Mammary epithelial cell (primary cell): ENCODE measurements at places on chromosomes 12 and 14.

GRCh38 chr12:131752451-131752850 lies 41.6 kb downstream of the SFSWAP start:
- no peak for DNase-seq

DNA sequence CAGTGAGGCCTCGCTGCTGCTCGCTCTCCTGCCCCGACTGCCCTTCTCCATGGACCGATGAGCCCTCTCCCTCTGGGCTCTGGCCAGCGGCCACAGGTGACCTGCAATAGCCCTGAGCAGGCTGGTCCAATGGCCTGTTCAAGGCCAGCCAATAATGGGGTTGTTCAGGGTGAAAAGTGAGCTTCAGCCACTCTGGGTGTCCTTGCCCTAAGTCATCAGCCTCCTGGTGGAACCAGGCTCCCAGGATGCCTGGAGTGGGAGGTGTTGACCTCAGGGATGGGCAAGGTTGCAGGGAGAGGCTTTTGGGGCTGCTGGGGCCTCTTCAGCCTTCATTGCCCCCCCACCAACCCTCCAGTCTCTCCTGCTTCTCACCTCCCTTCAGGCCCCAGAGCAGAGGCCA lies 79.7 kb downstream of the RFLNA start:
- no peak for DNase-seq

- DNase-seq: no peak
These were observed 172.2 kb downstream of the SLC16A7 start for GRCh38 chr12:59768031-59768430.

- DNase-seq: no peak
These were observed 1.1 kb downstream of the MED6 start for GRCh38 chr14:70599345-70599744.

DNA sequence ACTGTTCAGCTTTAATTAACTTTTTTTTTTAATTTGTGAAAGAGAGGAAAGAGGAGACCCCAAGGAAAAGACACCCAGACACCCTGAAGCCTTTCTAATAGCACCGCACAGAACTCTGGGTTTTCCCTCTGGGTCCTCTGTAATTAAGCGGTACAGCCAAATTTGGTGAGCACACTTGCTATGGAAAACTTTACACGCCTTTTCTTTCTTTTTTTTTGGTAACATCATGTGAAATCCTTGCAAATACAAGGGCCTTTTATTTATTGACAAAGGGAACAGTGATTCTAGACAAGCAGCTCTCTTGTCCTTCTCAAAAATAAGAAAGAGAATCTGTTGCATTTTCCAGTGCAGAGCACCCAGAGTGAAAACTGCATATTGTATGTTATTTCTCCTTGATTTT lies 44.4 kb upstream of the CPM start:
- DNase-seq: no peak

DNA sequence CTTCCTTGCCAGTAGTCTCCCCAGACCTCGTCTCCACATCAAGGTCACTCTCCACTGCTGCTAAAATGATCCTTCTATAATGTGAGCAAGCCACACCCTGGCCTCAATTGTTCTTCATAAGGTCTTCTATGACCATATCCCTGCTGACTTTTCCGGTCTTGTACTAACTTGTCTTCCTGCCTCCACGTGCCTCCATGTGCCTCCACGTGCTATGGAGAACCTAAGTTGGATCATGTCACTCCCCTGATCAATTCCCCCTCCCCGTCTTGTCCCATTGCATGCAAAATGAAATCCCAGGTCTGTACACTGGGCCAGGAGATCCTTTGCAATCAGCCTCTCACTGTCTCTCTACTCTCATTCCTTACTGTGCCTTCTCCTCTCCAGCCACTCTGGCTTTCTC lies 110.6 kb downstream of the TTC8 start:
- DNase-seq: no peak

GRCh38 chr12:15966426-15966825 lies 55.3 kb downstream of the DERA start:
- peak; percentile 25 for DNase-seq

GRCh38 chr12:91964501-91964900 lies 181.1 kb downstream of the BTG1 start:
- no peak for DNase-seq

DNA sequence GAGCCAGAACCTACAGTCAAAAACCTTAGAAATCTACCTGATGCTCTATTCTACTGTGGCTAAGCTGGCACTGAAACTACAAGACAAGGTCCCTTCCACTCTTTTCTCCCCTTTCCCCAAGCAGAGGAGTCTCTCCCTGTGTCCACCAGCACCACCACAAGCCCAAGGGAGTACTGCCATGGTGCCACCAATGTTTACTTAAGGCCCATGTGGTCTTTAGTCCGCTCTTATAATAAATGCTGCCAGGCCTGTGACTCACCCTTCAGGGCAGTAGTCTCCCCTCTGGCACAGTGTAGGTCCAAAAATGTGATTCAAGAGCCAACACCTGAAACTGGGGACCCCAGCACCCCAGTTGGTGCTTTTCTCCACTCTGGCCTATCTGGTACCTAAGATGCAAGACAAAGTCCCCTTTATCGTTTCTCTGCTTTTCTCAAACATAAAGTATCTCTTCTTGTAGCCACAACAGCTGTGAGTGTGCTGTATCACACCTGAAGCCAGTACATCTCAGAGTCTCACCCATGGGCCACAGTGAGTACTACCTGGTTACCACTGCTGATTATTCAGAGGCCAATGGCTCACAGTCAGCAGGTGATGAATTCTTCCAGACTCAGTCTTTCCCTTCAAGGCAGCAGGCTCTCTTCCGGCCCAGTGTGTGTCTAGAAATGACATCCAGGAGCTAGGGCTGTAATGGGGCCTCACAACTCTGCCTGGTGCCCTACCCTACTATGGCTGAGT lies 29.3 kb downstream of the SLC38A2 start:
- DNase-seq: no peak

- DNase-seq: no peak
These were observed 2.5 kb upstream of the CTDSP2 start for GRCh38 chr12:57849035-57849434.

DNA sequence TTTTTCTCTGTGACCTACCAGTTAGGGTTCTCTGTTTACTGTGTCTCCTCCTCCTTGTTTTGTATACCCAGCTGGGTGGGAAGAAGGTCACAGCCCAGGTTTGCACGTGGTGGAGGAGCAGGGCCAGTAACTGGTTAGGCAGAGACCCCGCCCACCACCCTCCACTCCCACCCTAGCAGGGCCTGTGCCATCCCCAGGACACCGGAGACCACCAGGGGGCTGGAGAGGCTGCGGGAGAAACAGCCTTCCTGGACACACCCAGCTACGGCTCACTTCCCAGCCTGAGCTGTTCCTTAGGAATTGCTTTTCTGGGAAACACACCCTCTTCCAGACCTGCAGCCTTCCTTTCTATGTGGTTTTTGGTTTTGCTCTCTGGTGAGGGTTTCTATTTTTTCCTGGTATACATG lies 21.1 kb downstream of the BDKRB2 start:
- DNase-seq: peak; percentile 54

GRCh38 chr12:19055589-19055988 lies 73.9 kb upstream of the PLEKHA5 start:
- no peak for DNase-seq

- DNase-seq: no peak
These were observed 112.8 kb downstream of the DACT1 start for GRCh38 chr14:58750321-58751269.

DNA sequence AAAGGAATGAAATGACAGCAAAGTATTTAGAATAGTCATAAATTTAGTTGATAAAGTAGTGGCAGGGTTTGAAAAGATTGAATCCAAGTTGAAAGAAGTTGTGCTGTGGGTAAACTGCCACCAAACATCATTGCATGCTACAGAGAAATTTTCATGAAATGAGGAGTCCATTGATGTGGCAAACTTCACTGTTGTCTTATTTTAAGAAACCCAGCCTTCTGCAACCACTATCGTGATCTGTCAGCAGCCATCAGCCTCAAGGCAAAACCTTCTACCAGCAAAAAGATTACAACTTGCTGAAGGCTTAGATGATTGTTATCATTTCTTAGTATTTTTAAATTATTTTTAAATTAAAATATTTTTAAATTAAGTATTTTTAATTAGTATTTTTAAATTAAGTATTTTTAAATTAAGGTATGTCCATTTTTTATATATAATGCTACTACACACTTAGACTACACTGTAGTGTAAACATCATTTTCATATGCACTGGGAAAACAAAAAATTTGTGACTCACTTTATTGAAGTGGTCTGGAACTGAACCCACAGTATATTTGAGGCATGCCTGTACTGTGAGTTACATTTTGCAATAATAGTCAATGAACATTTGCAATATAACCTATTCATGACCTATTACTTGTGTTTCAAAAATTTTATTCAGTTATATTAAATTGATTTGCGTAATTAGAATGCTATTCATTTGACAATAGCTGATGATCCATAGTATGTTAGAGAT lies 67.2 kb upstream of the SYT1 start:
- DNase-seq: peak; percentile 72

DNA sequence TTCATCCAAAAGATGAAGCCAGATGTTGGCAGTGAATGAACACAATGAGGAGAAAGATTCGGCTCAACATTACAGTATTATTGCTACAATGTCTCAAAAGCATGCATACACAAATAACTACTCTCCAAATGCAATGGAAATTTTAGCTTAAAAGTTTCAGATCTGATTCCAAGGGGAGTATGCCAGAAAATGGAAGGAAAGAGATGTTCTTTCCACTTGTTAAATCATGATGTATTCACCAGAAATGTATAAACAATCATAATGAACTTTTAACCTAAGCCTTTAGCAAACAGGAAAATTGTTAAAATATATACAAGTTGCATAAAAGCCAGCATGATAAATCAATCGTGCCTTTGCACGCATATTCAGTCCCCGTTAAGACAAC lies 62.1 kb downstream of the SH2B3 start:
- DNase-seq: no peak

DNA sequence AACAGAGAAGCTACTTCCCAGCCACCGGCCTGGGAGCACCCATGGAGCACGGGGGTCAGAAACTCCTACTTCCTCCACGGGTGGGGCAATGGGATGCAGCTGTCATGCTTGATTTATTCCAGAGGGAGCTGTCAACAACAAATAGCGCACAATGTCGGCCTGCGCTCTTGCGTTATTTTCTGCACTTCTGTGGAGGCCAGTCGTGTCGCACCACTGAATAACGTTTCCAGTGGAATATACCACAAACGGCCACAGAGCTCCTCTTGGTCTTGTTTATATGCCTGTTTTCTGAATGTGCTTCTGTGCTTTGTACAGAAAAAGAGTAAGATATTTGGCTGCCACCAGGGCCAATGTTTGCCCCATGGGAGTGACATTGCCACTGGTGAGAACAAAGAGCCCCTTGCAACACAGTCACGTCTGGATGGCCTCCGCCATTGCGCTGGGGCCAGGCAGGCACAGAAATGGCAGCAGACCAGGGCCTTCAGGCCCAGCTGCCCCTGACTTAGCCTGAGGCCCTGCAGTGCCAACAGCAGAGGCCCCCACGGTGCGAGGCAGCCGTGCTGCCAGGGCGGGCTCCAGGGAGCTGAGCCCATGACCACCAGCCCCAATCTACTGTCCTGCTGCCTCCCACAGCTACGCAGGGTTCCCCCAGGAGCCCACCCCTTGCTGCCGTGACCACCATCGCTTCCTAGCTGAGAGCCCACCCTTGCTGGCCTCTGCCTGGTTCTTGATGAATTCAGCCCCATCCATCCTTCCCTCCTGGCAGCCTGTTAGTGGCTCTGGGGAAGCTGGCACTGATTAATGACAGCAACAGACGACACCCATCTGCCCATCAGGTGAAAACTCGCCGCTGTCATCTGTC lies 28.9 kb upstream of the TMEM179 start:
- no peak for DNase-seq

DNA sequence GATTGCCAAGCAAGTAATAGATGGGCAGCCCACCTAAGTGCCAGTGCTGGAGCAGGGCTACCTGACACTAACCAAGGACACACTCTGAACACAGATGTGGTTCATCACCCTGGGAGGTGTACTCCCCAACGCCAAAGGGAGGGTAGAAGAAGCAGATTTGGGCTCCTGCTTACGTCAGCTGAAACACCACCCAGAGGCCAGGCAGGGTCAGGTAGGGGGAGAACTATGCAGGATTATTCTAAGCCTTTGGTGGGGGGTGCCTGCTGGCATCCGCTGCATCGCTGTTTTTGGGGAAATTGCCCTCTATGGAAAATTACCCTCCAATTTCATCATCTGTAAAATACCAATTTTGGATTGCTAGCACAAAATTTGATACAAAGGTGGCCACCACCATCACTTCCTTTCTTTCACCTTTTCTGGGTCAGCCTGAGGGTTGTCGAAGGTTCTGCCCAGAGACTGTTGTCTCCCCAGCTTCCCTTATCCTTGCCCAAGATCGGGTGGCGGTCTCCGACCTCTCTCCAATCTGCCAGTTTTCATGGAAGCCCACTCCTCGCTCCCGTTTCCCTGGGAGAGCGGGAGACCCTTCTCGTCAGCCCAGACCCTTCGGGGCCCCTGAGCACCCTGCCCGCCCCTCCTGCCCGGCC lies 535 bp downstream of the BIN2 start:
- DNase-seq: no peak

DNA sequence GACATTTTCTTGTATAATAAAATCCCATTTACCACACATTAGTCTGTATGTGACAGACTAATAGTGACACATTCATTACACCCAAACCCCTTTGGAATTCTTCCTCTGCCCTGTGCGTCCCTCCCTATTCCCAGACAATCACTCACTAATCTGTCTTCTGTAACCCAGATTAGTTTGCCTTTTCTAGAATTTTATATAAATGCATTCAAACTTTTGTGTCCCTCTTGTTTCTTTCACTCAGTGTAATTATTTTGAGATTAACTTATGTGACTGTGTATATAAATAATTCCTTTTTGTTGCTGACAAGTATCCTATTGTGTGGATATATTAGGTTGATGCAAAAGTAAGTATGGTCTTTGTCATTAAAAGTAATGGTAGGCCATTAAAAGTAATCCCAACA lies 27.6 kb upstream of the HIP1R start:
- DNase-seq: no peak

GRCh38 chr12:49644620-49644994 lies 21.2 kb downstream of the PRPF40B start:
- DNase-seq: peak; percentile 51

GRCh38 chr14:98099527-98099926 lies 1172.5 kb downstream of the BCL11B start:
- DNase-seq: no peak

DNA sequence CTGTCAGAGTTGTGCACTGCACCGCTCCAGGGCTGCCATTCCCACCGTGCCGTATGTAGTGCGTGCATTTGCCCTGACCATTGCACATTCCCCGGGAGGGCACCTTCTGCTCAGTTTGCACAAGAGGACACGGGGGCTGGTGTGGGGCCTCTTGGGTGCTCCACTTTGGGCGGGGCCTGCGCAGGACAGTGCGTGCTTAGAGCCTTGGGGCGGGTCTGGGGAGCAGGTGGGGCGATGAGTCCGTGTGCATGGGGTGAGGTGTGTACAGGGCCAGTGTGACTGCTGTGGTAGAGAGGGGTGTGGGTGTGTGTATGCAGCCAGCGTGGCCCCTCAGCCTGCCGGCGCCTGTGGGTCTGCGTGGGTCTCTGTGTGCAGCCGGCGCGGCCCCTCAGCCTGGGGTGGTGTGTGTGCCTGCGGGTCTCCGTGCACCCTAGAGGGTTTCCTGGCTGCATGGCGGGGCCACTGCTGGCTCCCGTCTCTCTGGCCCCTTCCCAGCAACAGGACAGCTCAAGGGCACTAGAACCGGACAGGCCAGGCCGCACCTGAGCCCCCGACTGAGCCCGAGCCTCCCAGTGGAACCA lies 31.9 kb downstream of the FBRSL1 start:
- DNase-seq: no peak
